ENCODE measurements at places on chromosomes 11 and 22.

DNA sequence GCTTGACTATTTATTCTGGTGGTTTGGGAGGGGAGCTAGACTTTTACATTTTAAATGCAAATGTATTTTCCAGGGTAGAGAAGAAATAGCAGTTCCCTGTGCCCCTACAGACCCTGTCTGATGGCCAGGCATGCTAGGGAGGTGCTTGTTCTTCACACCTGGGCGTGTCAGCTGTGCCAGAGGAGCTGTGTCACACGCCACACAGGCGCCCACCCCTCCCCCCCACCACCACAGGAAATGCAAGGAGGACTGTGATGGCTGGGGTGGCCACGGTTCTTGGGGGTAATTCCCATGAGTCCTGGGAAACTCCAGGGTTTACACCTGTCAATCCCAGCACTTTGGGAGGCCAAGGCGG, 82.2 kb downstream of the FLI1 start:
- DNase-seq: peak; percentile 7

GRCh38 chr11:123628936-123629683, 25.3 kb downstream of the SCN3B start:
- DNase-seq: no peak

DNA sequence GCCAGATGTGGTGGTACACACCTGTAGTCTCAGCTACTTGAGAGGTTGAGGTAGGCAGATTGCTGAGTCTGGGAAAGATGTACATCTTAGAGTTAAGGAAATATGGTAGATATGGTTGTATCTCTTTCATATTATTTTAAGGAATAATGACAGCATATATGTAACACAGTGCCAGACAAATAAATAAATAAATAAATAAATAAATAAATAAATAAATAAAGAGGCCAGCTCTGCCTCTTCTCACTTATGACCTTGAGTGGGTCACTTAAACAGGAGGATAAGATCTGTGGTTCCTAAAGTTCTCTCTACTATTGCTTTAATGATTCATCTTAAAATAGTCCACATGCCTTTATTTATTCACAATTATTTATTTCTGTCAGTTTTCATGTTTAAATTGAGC, 890.9 kb upstream of the TENM4 start:
- no peak for DNase-seq

DNA sequence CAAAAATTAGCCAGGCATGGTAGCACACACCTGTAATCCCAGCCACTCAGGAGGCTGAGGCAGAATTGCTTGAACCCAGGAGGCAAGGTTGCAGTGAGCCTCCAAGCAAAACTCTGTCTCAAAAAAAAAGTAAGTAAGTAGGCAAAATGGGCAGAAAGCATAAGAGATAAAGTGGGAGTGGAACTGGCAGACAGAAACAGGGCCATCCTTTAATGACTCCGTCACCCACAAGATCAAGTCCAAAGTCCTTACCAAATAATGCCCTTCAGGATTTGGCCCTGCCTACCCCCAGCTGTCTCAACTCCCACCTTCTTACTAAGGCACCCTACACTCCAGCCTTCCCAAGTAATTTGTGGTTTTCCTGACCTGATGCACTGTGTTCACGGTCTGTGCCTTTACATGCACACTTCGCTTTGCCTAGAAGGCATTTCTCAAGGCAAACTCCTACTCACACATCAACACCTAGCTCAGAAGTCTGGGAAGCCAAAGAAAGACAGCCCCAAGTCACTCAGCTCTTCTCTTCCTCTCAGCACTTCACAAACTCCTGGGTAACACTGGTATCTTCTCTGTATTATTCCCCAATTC, 6.1 kb downstream of the MAPK1 start:
- DNase-seq: no peak

DNA sequence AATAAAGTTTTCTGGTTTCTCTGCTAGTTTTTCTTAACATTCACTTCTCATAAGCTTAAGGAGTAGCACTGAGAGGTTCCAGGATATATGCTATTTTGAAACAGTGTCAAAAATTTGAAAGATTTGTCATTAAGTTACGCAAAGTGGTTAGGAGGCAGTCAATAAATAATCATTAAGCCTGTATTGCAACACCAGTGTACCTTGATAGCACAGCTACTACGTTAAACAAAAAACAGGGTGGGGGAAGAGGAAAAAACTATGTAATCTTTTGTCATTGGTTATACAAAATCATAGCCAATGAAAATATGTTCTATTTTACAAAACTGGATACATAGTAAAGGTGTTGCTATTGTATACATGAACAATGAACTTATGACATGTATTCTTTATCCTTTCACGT, 30.4 kb upstream of the PITPNB start:
- DNase-seq: no peak

GRCh38 chr11:114438303-114438702, 964 bp upstream of the REXO2 start:
- no peak for DNase-seq

Measured in stimulated activated CD8-positive, alpha-beta memory T cell treated with anti-CD3 and anti-CD28 coated beads, Interleukin-7, amount 100 ng/mL, for 4 hours (primary cell).